ENCODE measurements at places on chromosomes 1 and 21. TPM values are rescaled to one million over a fixed set of nuclear protein-coding genes. Genes with fewer than 3 reads are reported as not detected.

DNA sequence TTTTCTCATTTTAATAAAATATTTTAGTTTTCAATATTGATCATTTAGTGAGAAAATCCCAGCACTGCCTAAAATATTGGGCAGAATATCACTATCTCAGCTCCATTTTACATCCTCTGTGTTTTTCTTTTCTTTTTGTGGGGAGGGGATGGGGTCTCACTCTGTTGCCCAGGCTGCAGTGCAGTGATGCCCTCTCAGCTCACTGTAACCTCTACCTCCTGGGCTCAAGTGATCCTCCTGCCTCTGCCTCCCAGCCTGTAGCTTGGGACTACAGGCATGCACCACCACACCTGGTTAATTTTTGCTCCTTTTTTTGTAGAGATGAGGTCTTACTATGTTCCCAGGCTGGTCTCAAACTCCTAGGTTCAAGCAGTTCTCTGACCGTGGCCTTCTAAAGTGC, 76.1 kb downstream of the SLC25A24 start:
- DNase-seq = no peak

DNA sequence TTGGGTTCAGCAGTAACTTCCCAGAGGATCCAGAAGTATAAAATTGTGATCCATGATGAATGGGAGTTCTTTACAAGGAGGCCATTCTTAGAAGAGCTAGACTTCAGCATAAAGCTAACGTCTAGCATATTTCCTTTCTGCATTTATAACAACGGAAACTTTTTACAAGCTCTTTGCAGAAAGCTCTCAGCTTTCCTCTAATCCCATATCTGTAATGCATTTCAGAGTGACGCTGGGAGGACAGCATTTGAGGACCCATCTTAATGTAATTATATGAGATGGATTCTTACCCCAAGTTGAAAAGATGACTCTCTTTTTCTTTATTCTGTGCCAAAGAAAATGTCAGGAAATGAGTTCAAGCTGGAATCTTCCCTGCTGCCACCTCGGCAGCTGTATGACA, 132.0 kb upstream of the CACHD1 start:
- DNase-seq = no peak

DNA sequence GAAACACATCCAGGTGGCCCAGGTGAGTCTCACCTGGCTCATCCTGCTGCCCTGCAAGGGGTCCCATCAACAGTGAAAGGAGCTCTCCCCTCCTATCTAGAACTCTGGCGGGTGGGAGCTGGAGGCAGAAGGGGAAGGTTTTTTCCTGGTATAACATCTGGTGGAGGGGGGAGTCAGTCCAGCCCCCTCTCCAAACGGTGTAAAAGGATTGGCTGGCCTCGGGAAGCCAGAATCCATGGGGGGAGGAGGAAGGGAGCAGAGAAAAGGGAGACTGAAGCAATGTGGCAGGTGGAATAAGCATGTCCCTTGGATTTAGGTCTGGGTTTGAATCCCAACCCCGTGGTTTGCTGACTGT, 1.2 kb upstream of the CAMK2N1 start:
- DNase-seq = no peak

DNA sequence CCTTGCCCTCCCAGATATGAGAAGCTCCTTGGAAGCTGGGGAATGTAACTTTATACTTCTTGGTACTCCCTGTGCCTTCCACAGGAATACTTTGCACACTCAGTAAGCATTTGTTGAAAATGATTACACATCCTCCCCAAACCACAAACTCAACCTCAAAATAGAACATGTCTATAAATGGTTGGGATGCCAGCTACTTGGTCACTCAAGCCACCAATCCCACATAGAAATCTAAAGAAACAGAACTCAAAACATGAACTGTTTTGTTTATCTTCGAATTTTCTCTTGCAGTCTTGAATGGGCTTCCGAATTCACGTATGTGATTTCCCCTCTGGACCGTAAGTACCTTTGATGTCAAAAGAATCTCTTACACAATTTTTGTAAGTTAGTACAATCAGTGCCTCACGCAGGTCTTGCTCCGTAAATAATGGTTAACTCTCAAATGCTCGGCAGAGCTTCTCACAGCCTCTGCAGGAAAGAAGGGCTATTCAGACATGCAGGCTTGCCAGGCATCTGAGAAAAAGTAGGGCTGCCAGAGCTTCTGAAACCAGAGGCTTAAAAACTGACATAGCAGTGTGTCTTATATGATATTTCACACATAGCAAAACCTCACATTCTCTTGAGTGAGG, 26.9 kb downstream of the SORT1 start:
- DNase-seq = no peak

DNA sequence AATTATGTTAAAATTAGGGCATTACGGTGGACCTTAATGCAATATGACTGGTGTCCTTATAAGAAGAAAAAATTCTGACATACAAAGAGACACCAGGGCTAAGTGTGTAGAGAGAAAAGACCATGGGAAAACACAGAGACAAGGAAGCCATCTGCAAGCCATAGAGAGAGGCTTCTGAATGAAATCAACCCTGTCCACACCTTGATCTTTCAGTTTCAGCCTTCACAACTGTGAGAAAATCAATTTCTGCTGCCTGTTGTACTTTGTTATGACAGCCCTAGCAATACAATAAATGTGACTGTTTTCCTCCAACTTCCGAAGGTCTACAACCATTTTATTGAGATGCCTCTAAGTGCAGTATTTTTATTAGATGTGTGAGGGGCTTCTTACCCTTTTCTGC, 1407.2 kb downstream of the MRPL39 start:
- no peak for DNase-seq

DNA sequence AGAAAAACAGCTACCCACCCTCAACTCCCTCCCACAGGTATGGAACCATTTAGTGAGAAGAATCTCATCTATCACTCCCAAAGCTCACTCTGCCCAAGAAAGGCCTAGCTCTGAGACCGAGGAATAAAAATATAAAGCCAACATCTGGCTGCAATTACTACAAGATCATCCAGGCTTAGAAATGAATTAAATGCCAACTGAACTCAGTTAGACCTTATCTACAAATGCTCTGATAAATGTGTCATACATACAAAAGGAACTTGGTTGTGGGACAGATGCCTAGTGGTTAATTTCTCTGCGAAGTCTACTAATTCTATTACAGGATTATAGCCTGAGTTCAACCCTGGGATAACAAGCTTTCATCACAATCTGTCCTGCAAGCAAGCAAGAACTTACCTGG, 6.7 kb downstream of the ADIPOR1 start:
- DNase-seq = no peak

DNA sequence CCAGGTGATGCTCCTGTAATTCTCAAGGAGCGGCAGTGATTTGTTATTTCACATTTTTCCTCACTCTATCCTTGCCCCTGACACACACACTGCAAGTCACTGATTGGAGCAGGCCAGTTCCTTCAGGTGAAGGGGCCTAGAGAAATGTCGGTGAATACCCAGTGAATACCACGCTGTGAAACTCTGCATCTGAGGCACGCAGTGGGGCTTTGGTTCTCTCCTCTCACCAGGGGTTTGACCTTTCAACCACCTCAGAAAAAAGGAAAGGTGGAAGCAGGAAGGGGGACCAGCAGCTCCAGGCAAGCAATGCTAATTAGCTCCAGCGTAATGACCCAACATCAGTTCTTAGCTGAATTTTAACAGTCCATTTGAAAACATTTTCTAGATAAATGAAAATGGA, 532 bp upstream of the FAM177B start:
- no peak for DNase-seq

GRCh38 chr1:97721221-97721620, 199.6 kb downstream of the DPYD start:
- no peak for DNase-seq

DNA sequence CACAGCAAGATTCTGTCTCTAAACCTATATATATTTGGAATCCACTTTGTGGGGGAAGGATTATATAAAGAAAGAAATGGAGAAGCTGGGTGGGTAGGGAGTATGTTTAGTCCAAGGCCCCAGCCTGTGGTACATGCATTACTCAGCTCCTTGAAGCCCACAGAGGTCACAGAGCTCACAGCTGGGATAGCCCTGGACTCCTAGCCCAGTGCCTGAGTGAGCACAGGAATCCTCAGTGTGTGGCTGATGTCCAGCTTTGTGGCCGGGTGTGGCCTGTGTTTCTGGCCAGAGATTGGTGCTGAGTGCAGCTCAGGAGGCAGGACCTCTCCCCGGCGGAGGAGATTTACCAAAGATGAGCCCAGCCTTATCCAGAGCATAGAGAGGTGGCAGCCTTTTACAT, 7.6 kb downstream of the CAPN9 start:
- DNase-seq = peak; percentile 57

- no peak for DNase-seq
Observed at GRCh38 chr21:32698971-32699693, 28.7 kb downstream of the SYNJ1 start.

DNA sequence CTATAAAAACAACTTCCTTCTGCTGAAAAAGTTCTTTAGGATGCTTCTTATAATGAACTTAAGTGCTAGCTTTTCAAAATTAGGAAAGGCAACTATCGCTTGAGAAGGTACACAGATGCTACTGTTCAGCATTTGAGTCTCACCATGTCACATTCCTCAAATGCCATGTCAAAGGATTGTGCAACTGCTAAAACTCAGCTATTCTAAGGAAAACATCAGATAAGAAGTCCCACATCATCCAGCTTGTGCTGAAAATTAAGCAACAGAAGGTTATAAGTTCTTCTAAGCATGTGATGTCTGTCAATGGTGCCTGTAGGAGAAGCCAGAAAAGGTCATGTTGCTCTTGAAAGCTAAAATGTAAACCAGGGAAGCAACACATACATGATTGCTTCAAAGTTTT, 36.5 kb downstream of the MCOLN2 start:
- no peak for DNase-seq

DNA sequence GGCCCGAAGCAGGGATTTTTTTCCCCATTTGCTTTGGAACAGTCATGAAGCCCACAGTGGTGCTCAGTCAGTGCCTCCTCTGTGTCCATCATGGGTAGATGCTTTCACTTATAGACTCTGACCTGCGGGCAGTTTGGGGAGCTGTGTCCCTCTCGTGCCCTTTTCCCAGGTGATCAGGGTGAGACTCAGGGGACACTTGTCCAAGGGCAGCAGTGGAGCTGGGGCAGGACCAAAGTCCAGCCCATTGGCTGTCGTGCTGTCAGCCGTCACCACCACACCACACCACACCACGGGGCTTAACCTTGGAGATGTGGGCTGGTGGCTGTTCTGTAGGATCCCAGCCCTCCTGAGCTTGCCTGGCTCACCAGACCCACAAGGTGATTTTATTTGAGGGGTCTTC, 34.9 kb downstream of the SIM2 start:
- no peak for DNase-seq

DNA sequence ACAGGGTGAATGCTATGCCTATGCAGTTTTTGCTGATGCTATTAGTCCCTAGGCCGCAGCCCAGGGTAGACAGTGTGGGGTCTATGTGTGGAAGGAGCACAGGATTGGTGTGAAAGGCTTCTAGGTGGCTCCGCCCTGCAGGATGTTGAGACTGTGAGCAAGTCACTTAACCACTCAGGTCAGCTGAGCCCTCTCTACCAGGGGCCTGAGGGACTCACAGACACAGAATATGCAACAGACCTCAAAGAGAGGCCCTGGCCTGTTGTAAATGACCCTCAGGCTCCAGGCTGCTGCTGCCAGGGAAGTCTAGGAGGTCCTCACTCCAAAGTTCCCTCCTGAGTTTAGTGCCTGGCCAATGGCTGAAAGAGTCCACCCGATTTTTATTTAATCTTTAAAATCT, 11.0 kb downstream of the NHLH2 start:
- no peak for DNase-seq

The RGS7 gene
- 1.3 TPM for total RNA-seq

The KCNJ9 gene
- total RNA-seq = 0.51 TPM

The CFHR2 gene
- total RNA-seq = not detected
